ENCODE measurements at places on chromosomes 5 and 9.

GRCh38 chr9:28607843-28608242 is 1034.6 kb upstream of the C9orf72 start:
- no peak for DNase-seq

GRCh38 chr9:107484117-107484723 is 5.3 kb downstream of the KLF4 start:
- no peak for DNase-seq

DNA sequence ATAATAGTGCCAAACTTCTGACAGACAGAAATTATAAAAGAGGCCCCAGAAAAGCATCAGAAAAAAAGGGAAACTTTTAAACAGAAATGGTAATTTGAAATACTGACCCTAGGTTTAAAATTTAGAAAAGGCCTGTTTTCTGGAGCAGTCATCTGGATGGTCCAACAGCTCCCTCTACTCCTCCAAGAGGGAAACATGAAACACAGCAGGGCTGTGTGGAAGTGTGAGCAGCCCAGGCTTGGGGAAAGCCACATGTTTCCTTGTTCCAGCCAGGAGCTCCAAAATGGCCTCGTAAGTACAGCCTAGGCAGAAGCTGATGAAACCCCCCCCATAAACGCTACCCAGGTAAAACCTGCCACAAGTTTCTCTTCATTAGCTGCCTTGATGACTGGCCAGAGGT is 499.3 kb upstream of the ADAMTS16 start:
- no peak for DNase-seq

GRCh38 chr9:99349870-99350269 is 127.8 kb downstream of the SEC61B start:
- no peak for DNase-seq

GRCh38 chr5:67731886-67732285 is 483.7 kb upstream of the PIK3R1 start:
- no peak for DNase-seq

DNA sequence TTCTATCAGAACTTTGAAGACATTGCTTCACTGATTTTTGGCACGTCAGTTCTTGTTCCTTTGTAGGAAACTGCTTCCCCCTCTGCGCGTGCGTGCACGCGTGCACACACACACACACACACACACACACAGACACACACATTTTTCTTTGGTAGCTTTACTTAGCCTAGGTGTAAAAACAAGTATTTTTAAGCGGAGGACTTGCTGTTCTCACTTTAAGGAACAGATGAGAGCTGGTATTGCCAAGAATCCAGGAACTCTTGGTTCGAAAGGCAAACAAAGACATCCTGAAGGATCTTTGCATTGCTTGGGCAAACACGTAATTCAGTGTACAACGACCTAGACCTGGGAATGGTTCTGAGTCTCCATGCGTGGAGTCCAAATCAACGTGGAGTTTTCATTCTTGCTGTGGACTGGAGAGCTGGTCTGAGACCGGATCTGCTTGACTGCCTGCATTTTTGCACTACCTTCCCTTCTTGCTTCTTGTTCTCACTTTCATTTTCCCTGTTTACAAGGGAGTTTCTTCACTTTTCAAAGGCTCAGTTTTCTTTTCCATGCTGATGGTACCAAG is 8.2 kb downstream of the TMEM268 start:
- no peak for DNase-seq

- DNase-seq = peak; percentile 89
Measured at GRCh38 chr5:72307968-72308852, 11.8 kb downstream of the MRPS27 start.

DNA sequence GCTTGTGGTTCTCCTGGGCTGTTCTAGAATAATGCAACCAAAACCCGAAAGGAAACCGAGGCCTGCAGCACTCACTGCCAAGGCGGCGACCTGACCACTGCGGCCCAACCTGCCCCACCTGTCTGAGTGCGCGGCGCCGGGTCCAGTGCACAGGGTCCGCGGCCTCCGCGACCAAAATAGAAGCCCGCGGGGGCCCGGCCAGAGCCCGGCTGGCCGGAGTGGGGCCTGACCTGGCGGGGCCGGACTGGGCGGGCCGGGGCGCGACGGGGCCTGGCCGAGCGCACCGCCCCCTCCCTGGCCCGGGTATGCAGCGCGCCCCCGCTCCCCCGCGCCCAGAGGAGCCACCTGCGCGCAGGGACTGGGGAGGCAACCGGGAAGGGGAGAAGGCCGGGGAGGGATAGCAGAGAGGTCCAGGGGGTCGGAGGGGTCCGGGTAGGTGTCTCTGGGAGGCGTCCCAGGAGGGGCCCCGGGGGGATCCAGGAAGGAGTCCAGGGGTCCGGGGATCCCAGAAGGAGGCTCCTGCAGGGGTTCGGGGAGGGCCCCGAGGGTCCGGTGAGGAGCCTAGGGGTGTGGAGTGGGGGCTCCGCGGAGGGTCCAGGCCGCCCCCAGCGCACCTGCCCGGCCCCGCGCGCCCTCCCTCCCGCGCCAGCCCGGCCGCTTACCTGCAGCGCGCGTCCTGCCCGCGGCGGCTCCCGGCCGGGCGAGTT is 503 bp downstream of the SEMA4D start:
- DNase-seq = no peak

GRCh38 chr5:123549256-123549904 is 37.4 kb downstream of the CSNK1G3 start:
- DNase-seq = no peak

DNA sequence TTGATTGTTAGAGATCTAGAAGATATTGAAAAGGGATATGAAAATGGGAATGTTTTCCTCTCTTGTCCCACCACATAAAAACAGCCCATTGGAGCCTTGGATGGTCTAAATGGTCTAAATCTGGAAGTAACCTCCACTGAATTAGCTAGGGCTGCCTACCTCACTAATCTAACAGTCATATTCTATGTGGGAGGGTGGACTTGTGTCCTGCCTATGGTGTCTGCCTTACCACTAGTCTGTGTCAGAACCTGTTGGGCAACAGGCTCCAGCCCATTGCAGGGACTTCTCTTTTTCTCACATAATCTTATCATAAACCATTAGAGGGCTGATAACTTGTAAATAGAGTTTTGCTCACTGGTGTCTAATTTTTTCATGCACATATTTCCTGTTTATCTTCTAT is 548.8 kb upstream of the CDH18 start:
- DNase-seq = no peak

- DNase-seq = no peak
Measured at GRCh38 chr5:172871982-172872381, 37.9 kb downstream of the ERGIC1 start.

GRCh38 chr5:157740229-157740610 is 3.3 kb upstream of the LSM11 start:
- no peak for DNase-seq

- no peak for DNase-seq
Measured at GRCh38 chr9:113057193-113057592, 669 bp upstream of the ZFP37 start.

DNA sequence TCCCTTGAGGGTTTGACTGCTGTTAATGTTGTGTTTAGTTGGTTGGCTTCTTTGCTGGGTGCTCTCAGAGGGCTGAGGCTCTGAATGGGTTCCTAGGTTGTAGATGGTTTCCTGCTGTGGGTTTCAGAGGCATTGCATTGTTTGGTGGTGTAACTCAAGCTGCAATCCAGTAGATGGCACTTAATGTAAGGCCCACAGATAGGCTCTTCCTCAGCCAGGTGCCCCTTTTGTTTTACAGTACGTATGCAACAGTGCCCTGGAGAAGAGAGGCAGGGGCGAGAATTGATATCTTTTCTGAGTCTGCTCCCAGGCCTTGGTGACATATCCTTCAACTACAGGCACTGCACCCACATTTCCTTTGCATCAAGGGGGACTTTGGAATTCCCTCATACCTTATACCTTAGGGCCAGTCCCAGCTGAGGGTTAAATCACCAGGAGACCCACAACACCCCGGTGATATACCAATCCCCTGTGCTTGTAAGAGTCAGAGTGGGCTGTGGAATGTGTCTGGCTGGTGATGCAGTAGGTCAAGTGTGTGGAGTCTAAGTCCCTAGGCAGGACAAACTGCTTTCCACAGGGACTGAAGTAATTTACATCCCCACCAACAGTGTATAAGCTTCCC is 7.0 kb upstream of the UGT3A2 start:
- no peak for DNase-seq

GRCh38 chr5:140239939-140240700 is 62.8 kb downstream of the PFDN1 start:
- peak; percentile 41 for DNase-seq

DNA sequence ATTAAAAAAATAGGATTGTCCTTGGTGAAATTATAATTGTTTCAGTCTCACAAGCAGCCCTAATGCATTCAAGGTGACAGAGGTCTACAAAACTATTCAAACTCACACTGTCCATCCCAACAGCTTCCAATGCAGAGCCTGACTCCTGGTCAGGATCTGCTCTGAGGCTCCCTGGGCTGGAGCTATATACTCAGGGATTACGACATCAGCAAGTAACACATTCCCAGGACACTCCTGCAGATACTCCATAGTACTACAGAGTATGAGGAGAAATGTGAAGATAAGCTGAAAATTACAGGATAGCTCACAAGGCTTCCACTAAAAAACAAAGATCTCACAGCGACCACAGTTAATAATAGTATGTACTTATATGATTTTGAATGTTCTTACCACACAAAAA is 130.1 kb downstream of the AUH start:
- DNase-seq = no peak

DNA sequence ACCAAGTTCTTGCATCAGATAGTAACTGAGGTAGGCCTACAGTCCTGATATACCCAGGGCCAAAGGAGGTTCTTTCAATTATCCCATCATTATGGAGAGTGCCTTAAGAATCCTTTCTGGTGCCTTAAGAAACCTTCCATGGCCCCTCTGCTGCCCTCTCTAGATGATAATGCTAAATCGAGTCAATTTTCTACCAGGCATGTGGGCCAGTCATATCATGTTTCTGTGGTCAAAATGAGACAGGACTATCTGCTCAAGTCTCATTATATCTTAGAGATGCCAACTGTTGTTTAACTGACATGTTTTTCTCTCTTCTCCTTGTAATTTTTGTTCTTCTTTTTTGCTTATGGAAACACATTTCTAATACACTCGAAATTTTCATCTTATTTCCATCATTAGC is 127.6 kb downstream of the EDIL3 start:
- no peak for DNase-seq

- no peak for DNase-seq
Measured at GRCh38 chr5:98698359-98698758, 75.1 kb upstream of the RGMB start.

- no peak for DNase-seq
Measured at GRCh38 chr5:159667286-159667685, 249.0 kb upstream of the ADRA1B start.

DNA sequence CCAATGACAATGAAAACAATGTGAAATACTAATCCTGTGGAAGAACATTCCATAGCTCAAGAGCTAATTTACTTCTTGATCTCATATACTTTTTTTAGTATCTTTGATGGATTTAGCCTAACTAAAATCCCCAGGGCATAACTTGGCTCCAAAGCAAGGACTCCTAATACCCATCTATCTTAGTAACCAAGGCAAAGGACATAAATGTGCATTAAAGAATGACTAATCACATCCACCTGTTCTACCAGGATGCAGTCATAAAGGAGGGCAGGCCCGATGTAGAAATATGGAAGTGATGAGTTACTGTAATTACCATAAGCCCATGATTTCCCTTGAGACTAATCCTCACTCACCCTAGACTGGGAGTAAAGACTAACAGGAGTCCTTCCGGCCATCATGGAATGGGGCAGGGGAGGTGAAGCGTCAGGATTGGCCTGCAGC is 56.9 kb downstream of the KIF24 start:
- DNase-seq = no peak

- no peak for DNase-seq
Measured at GRCh38 chr9:33381231-33381791, 21.1 kb downstream of the AQP7 start.

DNA sequence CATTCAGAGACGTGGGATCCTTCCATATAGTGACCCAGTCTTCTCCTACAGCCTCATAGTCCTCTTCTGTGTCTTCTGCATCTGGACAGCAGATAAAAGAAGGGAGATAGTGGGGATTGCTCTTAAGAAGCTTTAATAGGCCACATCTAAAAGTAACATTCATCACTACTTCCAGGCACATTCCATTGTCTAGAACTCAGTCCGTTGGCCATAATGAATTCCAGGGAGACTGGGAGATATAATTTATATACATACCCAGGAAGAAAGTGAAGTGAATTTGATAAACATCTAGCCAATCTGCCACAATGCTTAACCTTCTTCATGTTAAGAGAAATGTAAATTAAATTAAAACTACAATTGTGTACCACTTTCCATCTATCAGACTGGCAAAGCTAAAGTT is 22.5 kb upstream of the GLIPR2 start:
- DNase-seq = no peak

- DNase-seq = no peak
Measured at GRCh38 chr5:153824909-153825308, 213.8 kb downstream of the FAM114A2 start.

GRCh38 chr5:146785065-146785464 is 93.5 kb downstream of the PPP2R2B start:
- no peak for DNase-seq

- DNase-seq = peak; percentile 73
Measured at GRCh38 chr9:129783516-129784361, 19.2 kb upstream of the TOR1B start.

DNA sequence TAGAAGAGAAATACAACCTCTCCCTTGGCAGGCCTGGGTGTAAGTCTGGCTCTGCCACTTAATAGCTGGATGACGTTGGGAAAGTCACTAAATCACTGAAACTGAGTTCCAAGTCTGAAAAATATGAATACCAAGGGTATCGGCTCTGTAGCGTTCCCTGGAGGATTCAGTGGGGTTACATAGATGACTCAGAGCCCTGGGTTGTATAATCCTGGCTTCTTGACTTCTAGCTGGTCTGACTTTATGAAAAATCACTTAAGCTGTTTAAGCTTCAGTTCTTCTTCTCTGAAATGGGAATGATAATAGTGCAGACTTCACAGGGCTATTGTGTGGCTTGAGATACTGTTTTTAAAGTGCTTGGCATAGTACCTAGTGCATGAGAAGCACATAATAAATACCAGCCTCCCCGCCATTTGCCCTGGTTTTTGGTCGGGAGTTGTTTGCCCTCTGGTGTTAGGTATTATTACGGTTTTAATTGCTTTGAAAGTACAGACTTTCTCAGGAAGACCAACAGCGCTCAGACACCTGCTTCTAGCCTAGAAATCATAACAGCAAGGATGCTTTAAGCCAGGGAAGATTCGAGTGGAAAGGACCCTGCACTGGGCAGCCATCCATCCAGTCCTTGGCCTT is 43.0 kb downstream of the CYFIP2 start:
- no peak for DNase-seq

DNA sequence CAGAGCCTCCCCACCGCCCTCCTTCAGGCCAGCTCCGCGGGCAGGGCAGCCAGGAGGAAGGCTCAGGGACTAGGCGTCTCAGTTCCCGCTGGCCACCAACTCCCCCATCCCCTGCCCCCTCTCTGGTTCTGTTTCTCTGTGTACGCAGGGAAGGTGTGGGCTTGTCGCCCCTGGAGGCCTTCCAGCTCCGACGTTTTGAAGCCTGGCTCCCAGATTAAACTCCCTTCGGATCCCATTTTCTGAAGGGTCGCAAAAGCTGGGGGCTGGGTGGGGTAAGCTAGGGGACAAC is 346 bp downstream of the ATOX1 start:
- no peak for DNase-seq

DNA sequence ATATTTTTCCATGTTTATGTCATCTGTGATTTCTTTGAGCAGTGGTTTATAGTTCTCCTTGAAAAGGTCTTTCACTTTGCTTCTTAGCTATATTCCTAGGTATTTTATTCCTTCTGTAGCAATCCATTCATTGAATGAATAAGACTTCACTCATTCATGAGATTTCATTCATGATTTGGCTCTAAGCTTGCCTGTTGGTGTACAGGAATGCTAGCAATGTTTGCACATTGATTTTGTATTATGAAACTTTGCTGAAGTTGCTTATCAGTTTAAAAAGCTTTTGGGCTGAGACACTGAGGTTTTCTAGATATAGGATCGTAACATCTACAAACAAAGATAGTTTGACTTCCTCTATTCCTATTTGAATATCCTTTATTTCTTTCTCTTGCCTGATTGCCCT is 15.9 kb downstream of the RLN2 start:
- DNase-seq = no peak

All from activated CD4-positive, alpha-beta T cell treated with anti-CD3 and anti-CD28 coated beads, Interleukin-2, amount 50 U/mL, for 24 hours (primary cell).